Renal pelvis (tissue), 12 donors: ENCODE measurements at places on chromosomes 11 and 22.

GRCh38 chr11:208181-208916 lies 841 bp downstream of the RIC8A start:
- DNase-seq: peak; percentile 89

DNA sequence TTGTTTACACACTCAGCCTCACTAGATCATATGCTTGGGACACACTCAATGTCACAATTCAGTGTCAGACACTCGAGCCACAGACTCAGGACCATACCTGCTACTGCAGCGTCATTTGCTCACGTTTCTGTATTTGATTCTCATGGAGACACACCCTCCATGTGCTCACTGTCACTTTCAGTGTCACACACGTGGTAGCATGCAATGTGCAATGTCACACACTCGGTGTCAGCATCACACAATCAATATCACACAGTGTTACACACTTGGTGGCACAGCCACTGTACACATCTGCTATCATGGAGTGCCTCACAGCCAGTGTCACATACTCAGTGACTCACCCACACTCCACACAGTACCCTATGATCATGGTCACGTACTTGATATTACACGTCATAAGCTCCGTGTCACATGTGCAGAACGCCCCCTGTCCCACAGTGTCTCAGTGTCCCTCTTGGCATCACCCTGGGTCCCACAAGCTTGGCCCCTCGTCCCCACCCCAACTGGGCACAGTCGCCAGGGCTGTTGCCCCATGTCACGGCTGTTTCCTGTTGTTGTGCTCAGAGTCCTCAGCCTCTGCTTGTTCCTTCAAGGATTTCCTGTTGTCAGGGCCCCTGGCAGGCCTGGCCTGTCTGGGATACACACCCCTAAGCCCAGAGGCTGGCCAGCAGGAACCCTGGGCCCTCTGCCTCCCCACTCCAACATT lies 49.6 kb downstream of the PDE2A start:
- DNase-seq: no peak

DNA sequence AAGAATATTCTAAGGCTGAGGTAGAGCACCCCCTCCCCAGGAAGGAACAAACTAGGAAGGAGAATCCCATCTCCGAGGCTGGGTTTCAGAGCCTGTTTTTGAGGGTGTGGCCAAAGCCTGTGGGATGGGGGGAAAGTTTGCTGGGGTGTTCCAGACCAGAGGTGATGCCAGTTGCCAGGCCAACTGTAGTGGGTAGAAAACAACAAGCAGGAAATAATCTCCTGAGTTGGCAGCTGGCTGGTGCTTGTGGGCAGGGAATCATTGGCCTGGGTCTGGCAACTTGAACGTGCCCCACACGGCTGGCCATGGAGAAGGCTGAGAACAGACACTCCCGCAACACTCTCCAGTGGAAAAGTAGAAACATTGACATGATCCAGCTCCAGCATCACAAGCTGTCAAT lies 385.6 kb downstream of the ETS1 start:
- DNase-seq: no peak

GRCh38 chr11:127042445-127042844 lies 41.9 kb upstream of the KIRREL3 start:
- DNase-seq: no peak
